ENCODE measurements at places on chromosomes 1 and 21.

- DNase-seq = no peak
Measured at GRCh38 chr1:161998811-161999210, 24.9 kb downstream of the OLFML2B start.

- no peak for DNase-seq
Measured at GRCh38 chr1:87231703-87232367, 96.8 kb upstream of the LMO4 start.

DNA sequence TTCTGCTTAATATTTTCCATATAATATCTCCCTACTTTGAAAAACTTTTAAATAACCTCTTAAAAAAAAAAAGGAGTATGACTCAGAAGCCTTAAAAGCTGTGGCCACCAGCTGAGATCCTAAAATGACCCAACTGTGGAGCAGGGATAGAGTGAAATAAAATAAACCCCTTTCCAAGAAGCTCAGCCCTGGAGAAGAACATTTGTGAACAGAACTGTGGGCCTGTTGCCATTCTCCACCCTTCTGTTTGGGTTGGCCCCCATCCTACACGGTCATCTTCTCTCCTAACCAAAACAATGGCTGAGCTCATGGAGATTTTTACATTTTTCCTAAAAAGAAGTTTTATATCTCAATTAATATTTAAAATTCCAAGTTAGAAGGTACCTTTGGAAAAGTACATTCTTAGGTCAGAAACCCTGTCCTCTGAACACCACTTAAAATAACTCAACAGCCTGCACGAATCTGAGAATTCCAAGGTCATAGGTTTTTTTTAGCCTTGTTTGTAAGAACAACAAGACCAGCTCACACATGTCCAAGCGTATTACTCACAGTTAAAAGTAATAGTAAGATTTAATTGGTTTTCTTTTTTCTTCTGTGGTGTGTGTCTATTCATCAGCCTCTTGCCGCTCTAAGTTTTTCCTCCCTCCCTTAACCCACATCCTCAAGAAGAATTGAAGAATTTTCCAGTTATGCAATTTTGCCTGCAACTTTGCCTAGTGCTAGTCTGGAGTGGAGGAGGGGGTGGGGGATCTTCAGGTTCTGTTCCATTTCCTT is 107.7 kb upstream of the ERRFI1 start:
- DNase-seq = no peak

GRCh38 chr1:35884934-35885333 is 1.9 kb downstream of the AGO1 start:
- no peak for DNase-seq

DNA sequence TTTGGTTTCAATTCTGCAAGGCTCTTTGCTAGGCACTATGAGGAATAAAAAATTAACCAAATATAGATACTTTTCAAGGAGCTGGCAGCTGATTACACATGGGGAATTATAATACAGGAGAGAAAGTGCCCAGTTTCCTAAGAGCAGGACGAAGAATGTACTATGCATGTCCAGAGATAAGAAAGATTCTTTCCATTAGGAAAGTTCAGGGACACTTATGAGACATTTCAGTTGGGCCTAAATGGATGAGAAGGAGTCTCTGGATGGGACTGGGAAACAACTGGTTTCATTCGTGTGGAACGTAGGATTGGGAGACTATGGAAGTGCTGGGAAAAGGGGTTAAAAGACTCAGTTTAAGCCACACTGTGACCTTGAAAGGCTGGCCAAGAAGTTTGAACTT is 63.5 kb upstream of the MROH9 start:
- DNase-seq = no peak

GRCh38 chr1:31214316-31215064 is 25.2 kb downstream of the NKAIN1 start:
- DNase-seq = no peak

- no peak for DNase-seq
Measured at GRCh38 chr1:156238248-156238647, 3.7 kb upstream of the BGLAP start.

Data from activated CD4-positive, alpha-beta T cell treated with anti-CD3 and anti-CD28 coated beads for 48 hours (primary cell).